Activated naive CD8-positive, alpha-beta T cell treated with anti-CD3 and anti-CD28 coated beads, Interleukin-2, amount 50 U/mL, for 24 hours (primary cell): ENCODE measurements at places on chromosomes 11 and 22.

DNA sequence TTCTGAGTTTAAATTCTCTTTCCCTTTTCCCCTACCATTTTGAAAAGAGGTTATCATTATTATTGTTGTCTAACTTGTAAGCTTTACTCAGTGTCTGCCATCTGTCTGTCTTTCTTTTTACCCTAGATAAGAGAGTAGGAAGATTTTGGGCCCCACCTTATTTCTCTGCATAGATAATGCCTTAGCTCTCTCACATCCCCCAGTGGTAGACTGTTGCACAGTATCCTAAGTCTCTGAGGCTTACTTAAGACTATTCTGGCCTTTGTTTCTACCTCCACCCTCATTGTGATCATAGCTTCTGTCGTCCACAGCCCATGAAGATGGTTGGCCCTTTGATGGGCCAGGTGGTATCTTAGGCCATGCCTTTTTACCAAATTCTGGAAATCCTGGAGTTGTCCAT is 3.6 kb upstream of the OR51L1 start:
- DNase-seq, result no peak

GRCh38 chr22:46007003-46007847 is 30.3 kb upstream of the WNT7B start:
- DNase-seq, result peak; percentile 31

DNA sequence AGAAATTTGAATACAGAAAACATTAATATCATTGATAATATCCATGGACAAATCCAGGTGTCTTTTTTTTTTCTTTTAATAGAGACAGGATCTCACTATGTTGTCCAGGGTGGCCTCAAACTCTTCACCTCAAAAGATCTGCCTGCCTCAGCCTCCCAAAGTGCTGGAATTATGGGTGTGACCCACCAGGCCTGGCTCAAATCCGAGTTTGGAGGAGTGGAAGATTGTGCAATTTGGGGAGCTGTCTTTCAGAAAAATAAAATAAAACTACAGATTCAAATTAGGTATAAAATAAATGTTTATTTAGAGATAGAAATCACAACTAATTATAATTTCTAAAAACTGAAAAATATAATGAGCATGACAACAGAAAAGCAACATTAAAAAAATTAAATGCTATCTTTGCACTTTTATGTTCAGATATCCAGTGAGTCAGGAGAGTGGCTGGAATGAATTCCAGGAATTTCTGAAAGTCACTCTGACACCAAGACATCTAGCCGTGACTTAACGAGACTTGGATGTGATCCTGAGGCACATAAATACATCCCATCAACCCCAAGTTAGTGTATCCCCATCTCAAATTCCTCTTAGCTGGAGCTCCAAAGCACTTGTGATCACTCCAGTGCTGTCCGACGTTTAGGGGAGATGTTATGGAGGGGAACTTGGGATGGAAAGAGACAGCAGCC is 128.6 kb upstream of the THY1 start:
- no peak for DNase-seq

DNA sequence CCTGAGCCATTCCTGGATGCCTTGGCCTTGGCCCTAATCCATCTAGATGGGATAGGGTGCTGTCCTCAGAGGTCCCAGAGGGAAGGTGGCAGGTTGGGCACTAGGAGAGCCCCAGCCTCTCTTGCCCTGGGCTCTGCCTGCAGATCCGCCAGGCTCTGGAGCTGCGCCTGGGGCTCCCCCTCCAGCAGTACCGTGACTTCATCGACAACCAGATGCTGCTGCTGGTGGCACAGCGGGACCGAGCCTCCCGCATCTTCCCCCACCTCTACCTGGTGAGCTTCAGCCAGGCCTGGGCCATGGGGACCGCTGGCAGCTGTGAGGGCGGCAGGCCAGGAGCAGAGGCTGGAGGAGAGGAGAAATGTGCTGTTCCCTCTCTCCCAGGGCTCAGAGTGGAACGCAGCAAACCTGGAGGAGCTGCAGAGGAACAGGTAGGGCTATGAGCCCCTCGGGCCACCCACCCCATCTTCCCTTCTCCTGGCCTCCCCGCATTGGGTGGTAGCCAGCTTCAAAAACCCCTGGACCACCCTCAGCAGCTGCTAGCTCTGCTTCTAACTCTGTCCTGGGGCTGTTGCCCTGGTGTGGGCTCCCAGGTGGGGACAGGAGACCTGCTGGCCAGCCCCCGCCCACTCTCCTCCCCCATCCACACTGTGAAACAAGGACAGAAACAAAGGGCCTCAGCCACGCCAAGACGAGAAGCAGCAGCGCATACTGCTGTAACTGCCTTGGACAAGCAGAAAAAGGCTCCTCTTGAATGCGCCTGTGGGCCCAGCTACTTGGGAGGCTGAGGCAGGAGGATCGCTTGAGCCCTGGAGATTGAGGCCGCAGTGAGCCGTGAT is 4.9 kb downstream of the SSH3 start:
- DNase-seq, result no peak

- no peak for DNase-seq
Measured at GRCh38 chr11:64872790-64873488, 5.5 kb downstream of the EHD1 start.

GRCh38 chr11:111426617-111427016 is 47.5 kb upstream of the POU2AF1 start:
- no peak for DNase-seq
